ENCODE measurements at places on chromosomes 6 and 20.

DNA sequence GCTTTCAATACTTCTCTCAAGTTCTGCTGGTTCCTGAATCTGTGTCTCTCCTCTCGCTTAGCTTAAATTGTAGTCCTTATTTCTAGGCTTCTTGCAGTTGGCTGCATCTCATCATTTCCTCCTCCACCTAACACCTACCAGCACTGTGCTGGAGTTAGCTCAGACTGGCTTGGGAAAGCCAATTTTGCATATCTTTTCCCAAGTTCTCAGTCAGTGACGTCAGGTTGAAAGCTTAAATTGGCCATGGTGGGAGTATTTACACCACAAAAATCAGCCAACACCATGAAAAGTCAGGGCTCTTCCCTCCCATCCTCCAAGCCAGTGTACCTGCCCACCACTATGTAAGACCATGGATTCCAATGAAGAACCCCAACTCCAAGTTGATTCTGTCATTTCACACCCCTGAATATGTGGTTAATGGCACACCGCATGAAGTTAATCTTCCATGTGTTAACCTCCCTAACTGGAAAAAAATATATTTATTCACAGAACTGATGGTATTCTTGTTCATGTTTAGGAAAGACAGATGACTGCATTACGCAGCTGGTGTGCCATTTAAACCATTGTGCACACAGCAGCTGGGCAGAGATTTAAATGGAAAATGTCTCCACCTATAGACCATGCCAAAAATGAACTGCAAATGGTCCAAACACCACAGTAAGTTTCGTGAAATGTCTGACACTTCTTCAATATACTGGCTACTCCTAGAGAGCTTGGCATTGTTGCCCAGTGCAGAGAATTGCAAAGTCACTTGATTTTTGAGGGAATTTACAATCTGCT, 274.1 kb upstream of the MAP3K7 start:
- no peak for DNase-seq

GRCh38 chr6:71345476-71346333, 57.1 kb downstream of the OGFRL1 start:
- DNase-seq, result no peak

DNA sequence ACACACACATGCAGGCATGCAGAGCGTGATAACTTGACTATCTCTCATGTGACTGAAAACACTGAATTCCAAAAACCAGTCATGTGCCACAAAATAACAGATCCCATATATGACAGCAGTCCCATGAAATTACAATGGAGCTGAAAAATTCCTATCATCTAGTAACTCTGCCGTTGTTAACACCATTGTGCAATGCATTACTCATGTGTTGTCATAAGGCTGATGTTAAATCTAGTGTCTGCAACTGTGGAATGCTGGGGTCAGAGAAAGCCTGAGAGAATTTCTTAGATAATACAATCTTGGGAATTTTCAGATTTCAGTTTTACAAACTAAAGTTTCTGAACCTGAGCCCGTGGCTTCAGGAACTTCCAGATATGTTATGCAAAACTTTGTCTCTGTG, 70.2 kb downstream of the LYRM4 start:
- no peak for DNase-seq

GRCh38 chr20:34875642-34876405, 588 bp upstream of the ACSS2 start:
- no peak for DNase-seq

- no peak for DNase-seq
These were observed 266.8 kb upstream of the PLN start for GRCh38 chr6:118281291-118281690.

- DNase-seq, result no peak
These were observed 8.0 kb upstream of the IER3 start for GRCh38 chr6:30752157-30752927.
